Lower lobe of right lung (tissue), 2 donors: ENCODE measurements at places on chromosomes 5 and 9. TPM values are rescaled to one million over a fixed set of nuclear protein-coding genes. Genes with fewer than 3 reads are reported as not detected.

DNA sequence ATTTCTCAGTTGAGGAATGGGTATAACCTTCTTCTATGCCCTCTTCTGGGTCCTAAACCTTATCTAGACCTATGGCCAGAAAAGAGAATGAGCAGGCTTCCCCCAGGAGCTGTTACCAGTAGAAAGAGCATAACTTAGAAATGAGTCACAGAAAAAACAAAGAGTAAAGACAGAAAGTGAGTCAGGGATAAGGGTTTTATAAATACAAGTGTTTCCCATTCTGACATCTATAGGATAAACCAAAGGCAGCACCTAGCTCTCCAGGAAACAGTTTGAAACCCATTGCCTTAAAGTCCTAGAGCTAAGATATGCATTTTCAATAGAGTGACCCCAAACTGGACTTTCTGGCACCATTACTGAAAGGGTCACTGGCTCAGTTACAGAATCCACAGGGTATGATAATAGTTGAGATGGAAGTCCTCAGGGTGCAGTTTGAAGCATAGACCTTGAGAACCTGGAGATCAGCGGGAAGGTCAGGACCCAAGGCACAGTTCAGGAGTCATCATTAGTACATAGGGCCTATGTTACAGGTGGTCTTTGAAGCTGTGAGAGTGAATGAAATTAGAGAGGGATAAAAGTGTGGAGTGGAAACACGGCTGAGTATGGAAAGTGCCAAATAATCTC, 42.7 kb upstream of the LIFR start:
- H3K4me1 ChIP-seq: peaks cover 22% of the 10 kb centered on the region
- no peak overlapping the region for H3K4me3 ChIP-seq
- no peak for DNase-seq
- no peaks in the 10 kb centered on the region for H3K36me3 ChIP-seq
- no peak overlapping the region for H3K27ac ChIP-seq

Gene PCDHB16
- total RNA-seq: 2.6 TPM

DNA sequence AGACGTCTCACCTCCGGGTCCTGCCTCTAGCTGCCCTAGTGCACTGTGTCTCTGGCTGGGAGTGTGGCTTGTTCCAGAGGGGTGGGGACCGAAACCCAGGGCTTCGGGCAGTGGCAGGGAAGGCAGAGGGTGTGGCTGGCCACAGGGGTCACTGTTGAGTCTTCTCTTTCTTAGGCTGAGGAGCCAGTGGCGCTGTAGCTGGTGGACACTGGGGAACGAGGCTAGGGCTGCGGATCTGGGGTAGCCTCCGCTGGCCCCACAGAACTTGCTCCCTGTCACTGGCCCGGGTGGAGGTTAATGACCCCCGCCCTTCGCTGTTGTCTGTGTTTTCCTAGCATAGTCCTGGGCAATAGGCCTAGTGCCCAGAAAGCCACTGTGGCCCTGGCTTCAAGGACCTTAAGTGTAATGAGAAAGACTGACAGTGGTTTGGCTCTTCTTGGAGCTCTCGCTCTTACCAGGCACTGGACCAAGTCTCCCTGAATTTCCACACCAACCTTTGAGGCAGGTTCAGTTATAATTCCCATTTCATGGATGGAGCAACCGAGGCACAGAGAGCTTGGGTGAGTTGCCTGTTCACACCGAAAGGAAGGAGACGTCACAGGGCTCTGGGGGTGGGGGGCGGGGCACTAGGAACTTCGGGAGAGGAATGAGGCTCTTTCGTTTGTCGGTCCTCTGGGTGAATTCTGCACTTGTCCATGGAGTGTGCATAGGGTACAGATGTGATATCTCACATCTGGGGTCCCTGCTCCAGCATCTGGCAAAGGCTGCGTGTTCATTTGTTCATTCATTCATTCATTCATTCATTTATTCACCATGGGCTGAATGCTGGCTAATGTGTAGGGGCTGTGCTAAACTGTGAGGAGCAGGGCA, 4.8 kb upstream of the IER5L start:
- H3K27ac ChIP-seq: no peak overlapping the region
- H3K27me3 ChIP-seq: no peaks in the 10 kb centered on the region
- H3K4me1 ChIP-seq: peaks cover 5% of the 10 kb centered on the region
- no peaks in the 10 kb centered on the region for H3K36me3 ChIP-seq

Gene PLPP7
- total RNA-seq: 1.7 TPM

GRCh38 chr9:89048616-89049015, 57.3 kb downstream of the S1PR3 start:
- H3K4me3 ChIP-seq: no peak overlapping the region
- no peak overlapping the region for H3K27ac ChIP-seq
- no peaks in the 10 kb centered on the region for H3K4me1 ChIP-seq
- H3K27me3 ChIP-seq: no peaks in the 10 kb centered on the region
- DNase-seq: no peak
- no peaks in the 10 kb centered on the region for H3K36me3 ChIP-seq

DNA sequence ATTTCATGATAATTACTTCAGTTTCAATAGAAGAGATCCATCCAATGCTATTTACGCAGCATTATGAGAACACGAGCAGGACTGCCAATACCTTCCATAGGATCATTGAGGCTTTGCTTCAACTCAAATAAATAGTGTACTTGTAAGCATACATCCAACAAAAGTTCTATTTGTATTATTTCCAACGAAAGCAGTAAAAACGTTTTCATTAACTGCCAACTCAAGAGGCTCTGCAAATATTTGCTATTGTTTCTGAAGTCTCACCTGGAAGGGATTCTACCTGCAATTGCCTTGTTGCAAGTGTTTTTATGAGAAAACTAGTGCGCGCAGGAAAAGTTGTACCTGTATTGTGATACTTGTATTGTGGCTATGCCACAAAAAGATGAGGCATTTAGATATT, 11.0 kb upstream of the GNPDA1 start:
- no peak overlapping the region for H3K27ac ChIP-seq
- no peaks in the 10 kb centered on the region for H3K36me3 ChIP-seq
- H3K27me3 ChIP-seq: no peaks in the 10 kb centered on the region
- H3K4me1 ChIP-seq: peaks cover 10% of the 10 kb centered on the region
- H3K4me3 ChIP-seq: no peak overlapping the region
- no peak for DNase-seq

Gene ATOSB
- 20.3 TPM for total RNA-seq

DNA sequence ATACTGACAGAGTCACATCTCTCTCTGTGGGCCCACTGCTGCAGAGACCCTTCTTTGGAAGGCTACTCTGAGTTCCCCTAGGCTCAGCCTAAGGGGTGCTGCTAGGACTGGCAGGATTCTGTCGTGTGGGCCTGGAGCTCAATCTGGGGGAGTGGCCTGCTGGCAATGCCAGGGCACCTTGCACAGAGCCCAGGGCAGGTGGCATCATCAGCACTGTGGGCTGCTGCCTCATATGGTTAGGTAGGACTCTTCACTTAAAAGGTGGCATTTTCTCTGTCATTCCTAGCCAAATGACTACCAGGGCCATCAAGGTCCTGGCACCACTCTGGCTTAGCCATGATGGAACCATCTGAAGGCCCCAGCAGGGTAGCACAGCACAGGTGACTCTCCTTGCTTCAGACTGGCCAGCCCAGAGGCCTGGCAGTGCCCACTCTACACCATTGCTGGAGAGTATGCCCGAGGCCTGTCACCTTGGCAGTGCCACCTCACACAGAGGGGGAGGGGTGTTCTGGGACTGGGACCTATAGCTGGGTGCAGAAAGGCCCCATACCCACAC, 21.9 kb downstream of the PITX1 start:
- no peak overlapping the region for H3K27ac ChIP-seq
- H3K36me3 ChIP-seq: no peaks in the 10 kb centered on the region
- no peak overlapping the region for H3K4me3 ChIP-seq
- DNase-seq: peak; percentile 16
- no peaks in the 10 kb centered on the region for H3K4me1 ChIP-seq
- no peaks in the 10 kb centered on the region for H3K27me3 ChIP-seq

GRCh38 chr5:145996135-145996534, 59.8 kb downstream of the SH3RF2 start:
- H3K27me3 ChIP-seq: no peaks in the 10 kb centered on the region
- H3K4me1 ChIP-seq: no peaks in the 10 kb centered on the region
- no peaks in the 10 kb centered on the region for H3K36me3 ChIP-seq
- no peak overlapping the region for H3K4me3 ChIP-seq
- H3K27ac ChIP-seq: no peak overlapping the region

Gene ADGRV1
- total RNA-seq: 49.7 TPM

- no peaks in the 10 kb centered on the region for H3K36me3 ChIP-seq
- H3K4me1 ChIP-seq: no peaks in the 10 kb centered on the region
- DNase-seq: no peak
- H3K27me3 ChIP-seq: no peaks in the 10 kb centered on the region
- H3K4me3 ChIP-seq: no peak overlapping the region
- H3K27ac ChIP-seq: no peak overlapping the region
Measured at GRCh38 chr5:160155017-160155750, 35.9 kb upstream of the PWWP2A start.

Gene TMEM174
- not detected for total RNA-seq

DNA sequence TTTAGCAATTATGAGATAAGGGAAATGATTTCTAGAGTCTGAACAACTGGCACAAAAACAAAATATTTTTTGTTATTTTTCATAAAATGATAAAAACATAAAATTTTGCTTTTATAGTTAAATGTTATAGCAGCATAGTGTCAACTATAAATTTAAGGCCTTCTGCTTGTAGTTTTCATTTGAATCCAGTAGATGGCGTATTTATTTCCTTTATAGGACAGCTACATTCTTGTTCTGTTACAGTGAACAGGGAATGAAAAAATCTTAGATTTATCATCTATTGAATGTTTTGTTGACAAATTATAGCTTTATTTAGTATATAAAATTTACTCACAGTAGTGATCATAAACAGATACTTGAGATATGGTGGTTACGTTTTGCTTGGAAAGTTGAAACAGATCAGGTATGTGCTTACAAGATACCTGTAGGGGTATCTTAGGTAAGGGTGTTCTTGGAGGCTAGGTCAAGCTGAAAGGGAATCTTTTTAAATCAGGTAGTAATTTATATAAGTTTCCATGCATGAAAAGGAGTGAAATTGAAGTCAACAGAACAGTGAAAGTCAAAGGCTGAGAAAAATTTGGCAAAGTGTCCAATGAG, 239.3 kb upstream of the GRIN3A start:
- no peaks in the 10 kb centered on the region for H3K4me1 ChIP-seq
- H3K4me3 ChIP-seq: no peak overlapping the region
- no peaks in the 10 kb centered on the region for H3K36me3 ChIP-seq
- no peak overlapping the region for H3K27ac ChIP-seq
- no peaks in the 10 kb centered on the region for H3K27me3 ChIP-seq

DNA sequence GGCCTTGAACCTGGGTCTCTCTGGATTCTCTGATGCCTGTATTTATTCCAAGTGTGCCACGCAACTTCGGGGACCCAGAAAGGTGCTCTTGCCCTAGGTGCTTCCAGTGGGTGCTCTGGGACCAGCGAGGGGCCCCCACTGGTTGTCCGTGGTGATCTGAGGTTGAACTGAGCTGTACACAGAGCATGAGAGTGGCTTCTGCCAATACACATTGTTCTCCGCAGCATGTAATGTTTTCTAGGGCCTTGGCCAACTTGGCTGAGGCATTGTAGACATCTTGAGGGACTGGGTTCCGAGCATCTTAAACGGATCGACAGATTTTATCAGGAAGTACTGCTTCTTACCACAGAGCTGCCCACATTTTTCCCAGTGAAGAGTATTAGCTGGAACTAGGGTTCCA, 117.9 kb downstream of the MTX3 start:
- H3K4me3 ChIP-seq: no peak overlapping the region
- H3K27ac ChIP-seq: no peak overlapping the region
- H3K4me1 ChIP-seq: no peaks in the 10 kb centered on the region
- H3K27me3 ChIP-seq: no peaks in the 10 kb centered on the region
- DNase-seq: no peak

GRCh38 chr5:73301208-73301901, 128.4 kb downstream of the TMEM174 start:
- H3K4me1 ChIP-seq: peaks cover 14% of the 10 kb centered on the region
- H3K4me3 ChIP-seq: no peak overlapping the region
- no peak overlapping the region for H3K27ac ChIP-seq

GRCh38 chr5:139711067-139711905, 63.1 kb downstream of the CXXC5 start:
- H3K27me3 ChIP-seq: peaks cover 31% of the 10 kb centered on the region
- DNase-seq: no peak
- peak overlapping the region; percentile 56 for H3K4me3 ChIP-seq

DNA sequence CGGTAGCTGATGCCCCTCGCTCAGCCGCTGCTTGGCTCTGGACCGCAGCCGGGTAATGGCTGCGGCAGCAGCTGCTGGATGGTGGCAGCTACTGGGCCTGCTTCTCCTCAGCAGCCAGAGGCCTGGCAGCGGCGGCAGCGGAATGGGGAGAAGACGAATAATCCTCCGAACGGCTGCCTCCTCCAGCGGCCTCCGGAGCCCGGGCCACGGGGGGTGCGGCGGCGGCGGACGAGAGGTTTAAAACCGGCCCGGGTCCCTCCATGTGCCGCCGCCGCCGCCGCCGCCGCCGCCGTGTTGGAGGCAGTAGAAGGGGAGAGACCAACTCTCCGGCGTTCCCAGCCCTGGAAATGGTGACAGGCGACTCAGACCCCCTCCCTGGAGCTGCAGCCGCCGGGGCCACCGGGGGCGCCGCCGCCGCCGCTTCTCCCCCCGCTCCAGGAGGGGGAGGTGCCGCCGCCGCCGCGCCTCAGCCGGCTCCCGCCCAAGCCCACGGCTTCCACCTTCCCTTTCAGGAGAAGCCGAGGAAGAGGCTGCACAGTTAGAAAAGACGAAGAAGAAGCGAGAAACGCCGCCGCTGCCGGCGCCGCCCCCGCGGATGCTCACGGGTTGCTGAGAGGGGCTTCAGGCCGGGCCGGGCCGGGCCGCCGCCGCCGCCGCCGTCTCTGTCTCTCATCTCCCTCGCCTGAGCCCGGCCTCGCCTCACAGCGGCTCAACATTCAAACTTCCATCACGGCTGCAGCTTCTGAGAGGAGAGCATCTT, 118.4 kb upstream of the PRSS3 start:
- no peaks in the 10 kb centered on the region for H3K36me3 ChIP-seq
- H3K27ac ChIP-seq: peak overlapping the region; percentile 49
- DNase-seq: peak; percentile 46
- H3K27me3 ChIP-seq: peaks cover 26% of the 10 kb centered on the region

Gene SHROOM1
- total RNA-seq: 17.3 TPM

DNA sequence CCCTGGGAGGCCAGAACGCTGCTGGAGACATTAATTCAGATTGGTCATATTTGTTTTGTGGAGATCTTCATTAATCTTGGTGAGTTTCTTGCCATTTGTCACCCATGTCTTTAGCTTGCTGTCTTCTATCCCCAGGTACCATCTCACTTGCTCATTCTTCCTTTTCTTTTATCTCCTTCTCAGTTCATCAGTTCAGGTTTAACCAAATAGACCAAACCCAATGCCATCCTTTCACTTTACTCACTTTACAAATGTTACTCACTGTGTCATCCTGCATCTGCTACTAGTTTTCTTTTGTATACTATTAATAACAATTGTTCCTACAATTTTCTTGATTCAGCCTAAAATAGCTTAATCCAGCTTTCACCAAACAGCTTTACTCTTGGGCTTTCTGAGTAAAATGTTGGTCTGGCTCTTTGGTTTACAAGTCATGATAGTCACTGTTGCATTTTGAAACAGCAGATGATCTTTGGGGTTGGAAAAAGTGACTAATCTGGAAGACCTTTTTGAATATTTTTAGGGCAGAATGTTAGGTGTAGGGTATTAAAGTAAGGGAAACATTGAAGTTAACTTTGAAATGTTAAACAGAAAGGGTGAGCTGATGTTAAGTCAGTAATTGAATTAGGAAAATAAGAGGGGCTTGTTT, 246.9 kb downstream of the ZSWIM6 start:
- H3K27ac ChIP-seq: no peak overlapping the region
- no peak for DNase-seq
- no peaks in the 10 kb centered on the region for H3K4me1 ChIP-seq
- no peaks in the 10 kb centered on the region for H3K36me3 ChIP-seq
- no peaks in the 10 kb centered on the region for H3K27me3 ChIP-seq

Gene BRD9
- 37.7 TPM for total RNA-seq

- H3K36me3 ChIP-seq: no peaks in the 10 kb centered on the region
- no peak overlapping the region for H3K4me3 ChIP-seq
- H3K4me1 ChIP-seq: no peaks in the 10 kb centered on the region
- DNase-seq: no peak
Measured at GRCh38 chr5:107824821-107825220, 154.1 kb upstream of the EFNA5 start.
